Head of caudate nucleus (tissue), 42 donors: ENCODE measurements at places on chromosomes 1 and 21.

DNA sequence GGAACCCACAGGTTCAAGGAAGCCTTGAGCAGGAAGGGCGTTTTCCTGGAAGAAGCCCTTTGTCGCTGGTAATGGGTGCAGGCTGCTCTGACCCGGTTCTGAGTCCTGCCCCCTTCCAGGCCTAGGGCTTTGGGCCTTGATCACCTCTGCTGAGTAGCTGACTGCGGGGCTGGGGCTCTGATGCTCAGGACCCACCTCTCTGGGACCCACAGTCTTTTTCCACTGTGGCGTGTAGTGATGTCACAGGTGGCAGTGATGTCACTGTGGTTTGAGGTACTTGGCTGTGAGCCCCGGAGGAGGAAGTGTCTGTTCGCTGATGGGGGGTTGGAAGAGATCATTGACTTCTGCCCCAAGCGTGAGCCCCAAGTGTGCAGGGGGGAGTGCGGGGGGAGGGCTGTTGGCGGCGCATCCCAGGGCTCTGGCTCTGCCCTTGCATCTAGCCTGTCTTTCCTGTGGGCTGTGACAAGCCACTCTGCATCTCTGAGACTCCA is 6.9 kb downstream of the TNFRSF1B start:
- DNase-seq = peak; percentile 46

- DNase-seq = no peak
Measured at GRCh38 chr1:23576338-23577055, 17.2 kb upstream of the ID3 start.

DNA sequence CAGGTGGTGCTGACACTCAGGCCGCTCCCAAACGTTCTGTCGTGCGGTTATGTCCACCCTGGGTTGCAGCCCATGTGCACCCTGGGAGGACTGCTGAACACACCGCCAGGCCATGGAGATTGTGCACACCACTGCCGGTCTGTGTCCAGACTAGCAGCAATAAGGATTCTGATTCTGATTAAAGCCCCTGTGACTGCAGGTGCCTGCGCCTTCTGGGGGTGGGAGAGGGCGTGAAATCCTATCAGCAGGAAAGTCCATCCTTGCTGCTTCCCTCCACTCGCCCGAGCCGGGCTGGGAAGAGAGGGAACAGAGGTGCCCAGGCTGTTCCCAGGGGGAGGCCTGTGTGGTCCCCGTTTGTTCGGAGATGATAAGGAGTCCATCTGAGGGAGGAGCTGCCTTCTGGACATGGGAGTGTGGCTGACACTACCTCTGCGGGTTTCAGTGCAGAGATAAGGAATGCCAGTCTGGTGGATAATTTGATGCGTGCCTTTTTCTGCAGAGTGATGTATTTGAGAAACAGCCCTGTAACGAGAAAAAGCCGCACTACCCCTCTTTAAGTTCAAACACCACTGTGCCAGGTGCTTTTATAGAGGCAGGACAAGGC is 41.2 kb downstream of the BACE2 start:
- DNase-seq = no peak

DNA sequence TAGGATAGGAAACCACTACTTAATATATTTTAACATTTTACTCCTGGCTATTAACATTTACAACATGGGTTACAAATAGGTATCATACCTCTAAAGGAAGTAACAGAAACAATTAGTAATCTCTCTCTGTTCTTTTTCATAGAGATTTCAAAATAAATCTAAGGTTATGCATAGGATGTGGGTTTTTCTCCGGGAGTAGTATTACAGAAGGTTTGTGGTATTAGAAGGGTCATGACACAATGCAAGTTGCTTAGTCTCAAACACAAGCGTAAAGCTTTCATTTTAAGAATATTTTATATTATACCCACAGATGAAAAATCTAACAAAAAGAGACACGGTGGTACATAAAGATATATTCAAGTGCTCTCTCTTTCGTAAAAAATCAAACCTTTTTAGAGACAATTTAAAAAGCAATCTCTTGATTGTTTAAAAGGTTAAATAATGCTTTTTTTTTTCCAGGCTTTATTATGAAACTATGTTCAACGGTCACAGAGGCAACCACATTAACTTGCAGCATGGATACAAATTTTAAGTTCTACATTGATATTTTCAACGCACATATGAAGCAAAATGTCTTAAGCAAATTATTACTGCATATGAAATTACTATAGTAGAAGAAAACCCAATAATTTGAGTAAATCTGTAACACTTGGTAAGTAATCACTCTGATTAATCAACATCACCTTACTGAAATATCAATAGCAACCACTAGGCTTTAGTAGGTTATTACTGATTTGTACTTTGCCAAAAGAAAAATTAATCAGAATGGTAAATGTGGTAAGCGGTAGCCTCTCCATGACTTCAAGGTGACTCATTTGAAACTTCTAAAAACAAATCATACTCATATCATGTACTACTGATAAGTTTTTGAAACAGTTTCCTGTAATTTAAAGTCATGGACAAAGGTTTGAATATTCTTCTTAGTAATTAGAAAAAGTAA is 97.4 kb upstream of the GFI1 start:
- DNase-seq = no peak

DNA sequence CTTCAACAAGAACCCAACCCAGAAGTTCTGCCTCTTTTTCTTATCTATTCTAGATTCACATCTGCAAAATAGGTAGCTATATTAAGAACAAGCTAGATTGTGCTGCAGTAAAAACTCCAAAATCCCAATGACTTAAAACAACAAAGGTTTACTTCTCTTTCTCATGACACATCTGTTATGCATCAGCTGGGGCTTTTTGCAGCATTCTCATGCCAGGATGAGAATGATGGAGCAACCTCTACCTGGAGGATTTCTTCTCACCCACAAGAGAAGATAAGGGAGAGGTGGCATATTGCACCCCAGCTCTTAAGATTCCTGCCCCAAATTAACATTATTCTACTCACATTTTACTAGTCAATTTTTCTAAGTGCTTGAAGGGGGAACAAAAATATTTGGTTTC is 152.3 kb upstream of the SPAG17 start:
- DNase-seq = no peak
